Tibial artery (tissue), 4 donors: ENCODE measurements at places on chromosomes 12 and 14.
A peak's percentile ranks its signal among the peaks of the same experiment; 100 is the strongest.

- no peak overlapping the region for H3K27ac ChIP-seq
- DNase-seq, result no peak
- no peaks in the 10 kb centered on the region for H3K27me3 ChIP-seq
- no peak overlapping the region for H3K4me3 ChIP-seq
- H3K36me3 ChIP-seq, result no peaks in the 10 kb centered on the region
Measured at GRCh38 chr12:112788205-112788604, 3.3 kb upstream of the RPH3A start.

DNA sequence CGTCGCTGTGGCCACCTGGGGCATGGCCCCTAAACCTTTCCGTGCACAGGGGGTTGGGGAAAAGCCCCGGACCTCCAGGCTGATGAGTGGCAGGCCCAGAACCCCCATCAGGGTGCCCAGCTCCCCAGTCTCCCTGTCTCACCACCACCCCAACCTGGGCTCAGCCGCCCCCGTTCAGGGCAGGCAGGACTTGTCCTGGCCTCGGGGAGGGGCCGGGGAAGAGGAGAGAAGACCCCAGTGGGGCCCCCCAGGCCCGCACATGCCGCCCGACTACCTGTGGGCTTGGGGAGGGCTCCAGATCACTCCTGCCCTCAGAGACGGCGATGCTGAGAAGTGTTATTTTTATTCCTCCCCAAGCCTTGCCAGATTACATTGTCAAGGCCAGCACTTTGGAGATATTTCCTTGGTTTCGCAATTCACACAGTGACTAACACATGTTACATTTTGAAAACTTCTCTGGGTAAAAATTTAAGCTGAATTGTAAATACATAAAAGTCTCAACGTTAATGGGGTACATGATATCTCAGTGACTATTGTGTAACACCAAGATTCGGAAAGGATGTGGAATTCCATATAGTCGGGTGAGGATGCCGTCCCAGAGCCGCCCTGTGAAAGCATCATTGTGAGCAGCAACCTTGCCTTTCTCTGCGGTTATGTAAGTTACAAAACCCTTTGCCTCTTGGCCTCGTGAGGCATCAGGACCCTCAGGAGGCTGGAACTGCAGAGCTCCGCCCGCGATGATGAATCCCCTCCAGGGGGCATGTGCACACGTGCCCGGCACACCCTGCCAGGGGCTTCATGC is 85.6 kb upstream of the DIO3 start:
- H3K4me1 ChIP-seq, result no peaks in the 10 kb centered on the region
- no peak overlapping the region for H3K4me3 ChIP-seq
- H3K27me3 ChIP-seq, result peaks cover 29% of the 10 kb centered on the region
- H3K36me3 ChIP-seq, result no peaks in the 10 kb centered on the region

DNA sequence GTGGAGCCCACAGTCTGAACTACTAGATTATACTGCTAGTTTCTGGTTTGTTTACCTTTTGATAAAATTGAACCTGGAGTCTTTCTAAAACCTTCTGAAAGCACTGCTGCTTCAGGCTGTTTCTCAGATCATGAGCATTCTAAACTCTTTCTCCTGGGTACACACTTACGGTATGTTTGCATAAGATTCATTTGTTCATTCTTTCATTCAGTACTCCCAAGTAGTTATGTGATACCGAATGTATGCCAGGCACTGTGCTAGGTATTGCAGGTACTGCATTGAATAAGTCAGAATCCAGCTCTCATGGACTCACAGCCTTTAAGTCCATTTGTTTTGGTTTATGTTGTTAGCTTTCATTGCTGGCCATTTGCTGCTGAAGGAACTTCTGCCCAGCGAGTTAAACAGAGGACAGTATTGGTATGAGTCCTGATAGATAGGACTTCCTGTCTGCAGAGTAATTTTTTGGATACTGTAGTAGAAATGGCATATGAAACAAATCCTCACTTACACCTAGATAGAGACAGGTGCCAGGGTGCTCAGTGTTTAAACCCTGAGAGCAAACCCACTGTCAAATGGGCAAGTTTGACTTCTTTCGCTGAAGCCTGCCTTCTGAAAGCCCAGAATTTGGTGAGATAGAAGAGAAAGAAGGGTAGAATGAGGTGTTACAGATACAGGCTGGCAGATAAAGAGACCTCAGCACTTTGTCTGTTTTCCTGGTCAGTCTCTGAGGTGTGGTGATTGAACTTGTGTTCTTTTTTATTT is 2.1 kb downstream of the SUSD6 start:
- peak overlapping the region; percentile 91 for H3K4me3 ChIP-seq
- H3K27ac ChIP-seq, result peak overlapping the region; percentile 97

- H3K36me3 ChIP-seq, result peaks cover 14% of the 10 kb centered on the region
- H3K27ac ChIP-seq, result peak overlapping the region; percentile 98
- no peaks in the 10 kb centered on the region for H3K4me1 ChIP-seq
- no peaks in the 10 kb centered on the region for H3K27me3 ChIP-seq
- H3K4me3 ChIP-seq, result peak overlapping the region; percentile 72
- DNase-seq, result no peak
Measured at GRCh38 chr14:61280092-61280525, 1.0 kb downstream of the TMEM30B start.

GRCh38 chr12:93722835-93723567 is 45.8 kb downstream of the CRADD start:
- no peaks in the 10 kb centered on the region for H3K27me3 ChIP-seq
- no peak overlapping the region for H3K4me3 ChIP-seq
- H3K36me3 ChIP-seq, result no peaks in the 10 kb centered on the region

- H3K27me3 ChIP-seq, result no peaks in the 10 kb centered on the region
- no peaks in the 10 kb centered on the region for H3K36me3 ChIP-seq
- no peak overlapping the region for H3K27ac ChIP-seq
- DNase-seq, result no peak
Measured at GRCh38 chr14:38616959-38617358, 361.1 kb upstream of the CLEC14A start.

GRCh38 chr14:104048758-104049507 is 36.6 kb upstream of the ASPG start:
- H3K4me3 ChIP-seq, result no peak overlapping the region
- DNase-seq, result no peak
- H3K27me3 ChIP-seq, result no peaks in the 10 kb centered on the region
- no peaks in the 10 kb centered on the region for H3K4me1 ChIP-seq
- no peaks in the 10 kb centered on the region for H3K36me3 ChIP-seq
- no peak overlapping the region for H3K27ac ChIP-seq
